ENCODE measurements at places on chromosomes 3 and 15. TPM values are rescaled to one million over a fixed set of nuclear protein-coding genes. Genes with fewer than 3 reads are reported as not detected.

GRCh38 chr3:196634829-196635228, 4.7 kb upstream of the NRROS start:
- no peaks in the 10 kb centered on the region for H3K27me3 ChIP-seq
- H3K36me3 ChIP-seq: no peaks in the 10 kb centered on the region
- no peak overlapping the region for H3K4me3 ChIP-seq
- H3K27ac ChIP-seq: no peak overlapping the region
- DNase-seq: no peak

DNA sequence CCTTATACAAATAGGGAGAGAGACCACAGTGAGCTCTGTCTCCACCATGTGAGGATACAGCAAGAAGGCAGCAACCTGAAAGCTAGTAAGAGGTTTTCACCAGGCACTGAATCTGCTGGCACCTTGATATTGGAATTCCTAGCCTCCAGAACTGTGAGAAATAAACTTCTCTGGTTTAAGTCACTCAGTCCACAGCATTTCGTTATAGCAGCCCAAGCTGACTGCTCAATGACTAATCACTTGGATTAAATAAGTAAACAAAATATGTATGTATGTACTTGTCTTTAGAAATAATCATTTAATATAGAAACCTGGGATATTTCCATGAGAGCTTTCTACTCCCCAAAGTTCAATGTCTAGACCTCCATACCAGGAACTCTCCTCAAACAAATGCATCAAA, 162.0 kb downstream of the IMPG2 start:
- H3K4me3 ChIP-seq: no peak overlapping the region
- H3K27ac ChIP-seq: no peak overlapping the region
- no peaks in the 10 kb centered on the region for H3K27me3 ChIP-seq

- peaks cover 65% of the 10 kb centered on the region for H3K4me1 ChIP-seq
- no peak overlapping the region for H3K4me3 ChIP-seq
- no peaks in the 10 kb centered on the region for H3K36me3 ChIP-seq
- peak overlapping the region; percentile 83 for H3K27ac ChIP-seq
Measured at GRCh38 chr3:14410503-14411165, 8.2 kb downstream of the SLC6A6 start.

DNA sequence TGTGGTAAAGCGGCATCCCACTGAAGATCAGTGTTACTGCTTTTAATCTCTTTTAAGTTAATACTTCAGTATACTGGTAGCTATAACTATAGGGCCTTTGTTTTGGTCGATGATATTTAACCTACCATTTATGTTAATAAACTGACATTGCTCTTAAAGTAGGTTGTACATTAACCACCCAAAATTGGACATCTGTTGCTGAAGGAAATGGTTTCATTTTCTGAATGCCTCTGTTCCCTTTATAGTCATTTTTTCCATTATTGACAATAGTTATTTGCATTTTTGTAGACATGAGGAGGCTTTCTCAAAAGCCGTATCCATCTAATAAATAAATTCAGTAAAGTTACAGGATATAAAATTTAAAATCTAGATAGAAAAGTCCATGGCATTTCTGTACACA, 252.4 kb upstream of the UBE2E1 start:
- H3K4me1 ChIP-seq: no peaks in the 10 kb centered on the region
- no peak overlapping the region for H3K27ac ChIP-seq
- no peak overlapping the region for H3K4me3 ChIP-seq
- H3K36me3 ChIP-seq: no peaks in the 10 kb centered on the region
- no peaks in the 10 kb centered on the region for H3K27me3 ChIP-seq

DNA sequence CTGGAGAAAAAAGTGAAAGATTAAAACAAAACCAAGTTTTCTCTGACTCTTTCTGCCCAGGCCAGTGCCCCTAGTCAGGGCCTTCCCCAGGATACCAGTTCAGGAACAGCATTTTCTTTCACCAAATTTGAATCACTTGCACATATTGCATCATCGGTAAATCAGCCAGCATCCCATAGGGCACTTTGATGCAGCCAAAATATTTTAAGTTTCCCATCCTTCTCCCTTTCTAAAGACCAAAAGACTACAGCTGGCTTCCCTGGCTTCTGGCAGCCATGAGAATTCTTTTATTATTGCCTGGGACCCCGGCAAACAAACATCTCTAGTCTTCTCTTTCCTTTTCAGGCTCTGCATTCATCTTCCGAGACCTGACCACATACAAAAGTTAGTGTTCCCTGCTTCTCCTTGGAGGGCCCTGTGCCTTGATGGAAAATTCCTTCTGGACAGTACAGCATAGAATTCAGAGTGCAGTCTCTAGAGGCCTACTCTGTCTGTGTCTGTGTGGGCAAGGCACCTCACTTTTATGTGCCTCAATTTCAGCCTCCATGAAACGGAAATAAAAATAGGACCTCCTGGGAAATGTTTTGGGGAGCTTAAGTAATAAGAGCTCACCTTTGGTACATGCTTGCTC, 348.0 kb downstream of the VPS13C start:
- no peaks in the 10 kb centered on the region for H3K27me3 ChIP-seq
- peaks cover 7% of the 10 kb centered on the region for H3K4me1 ChIP-seq
- H3K4me3 ChIP-seq: no peak overlapping the region
- H3K27ac ChIP-seq: no peak overlapping the region

- DNase-seq: peak; percentile 100
- no peaks in the 10 kb centered on the region for H3K36me3 ChIP-seq
- H3K4me3 ChIP-seq: peak within 1 kb of the TSS; percentile 84
Measured at GRCh38 chr3:195442573-195443390, at the start of gene ACAP2. ACAP2 (minus strand) TSS chr3:195443020; CDS start chr3:195442847, 173 bp downstream.

GRCh38 chr3:137296116-137296515, 338.3 kb downstream of the IL20RB start:
- H3K4me3 ChIP-seq: no peak overlapping the region
- DNase-seq: no peak
- no peaks in the 10 kb centered on the region for H3K4me1 ChIP-seq
- H3K27ac ChIP-seq: no peak overlapping the region
- no peaks in the 10 kb centered on the region for H3K27me3 ChIP-seq
- H3K36me3 ChIP-seq: no peaks in the 10 kb centered on the region

DNA sequence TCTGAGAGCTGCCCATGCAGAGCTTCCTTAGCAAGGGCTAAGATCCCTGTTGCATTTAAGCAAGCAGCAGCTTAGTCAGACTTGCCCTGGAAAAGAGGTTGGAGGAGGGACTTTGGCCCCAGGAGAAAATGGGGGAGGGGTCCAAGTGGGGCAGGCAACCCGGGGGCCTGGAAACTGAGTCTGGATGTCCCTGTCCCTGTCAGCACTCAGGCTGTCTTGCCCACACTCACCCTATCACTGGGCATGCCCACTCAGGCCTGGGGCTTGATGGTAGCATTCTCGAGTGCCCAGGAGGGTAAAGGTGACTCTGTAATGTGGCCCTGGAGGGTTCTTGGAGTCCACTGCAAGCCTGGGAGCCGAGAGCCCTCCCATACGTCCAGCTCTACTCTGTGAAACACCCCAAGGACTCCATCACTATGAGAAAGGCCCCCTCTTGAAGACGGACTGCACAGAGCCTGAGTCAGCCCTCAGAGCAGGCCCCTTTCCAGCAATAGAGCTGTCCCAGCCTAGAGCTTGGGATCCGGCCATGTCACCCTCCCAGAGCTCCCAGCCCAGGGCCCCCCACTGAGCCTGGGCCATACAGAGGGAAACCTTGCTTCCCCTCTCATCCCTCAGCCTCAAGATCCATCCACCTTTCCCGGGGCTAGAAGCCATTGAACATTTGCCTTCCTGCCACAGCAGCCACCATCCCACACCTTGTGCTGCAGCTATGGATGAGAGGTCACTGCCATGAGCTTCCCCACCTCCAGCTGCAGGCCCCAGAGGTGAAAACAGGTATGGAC, 13.4 kb downstream of the MYL3 start:
- no peaks in the 10 kb centered on the region for H3K27me3 ChIP-seq
- no peak overlapping the region for H3K27ac ChIP-seq
- H3K4me1 ChIP-seq: peaks cover 6% of the 10 kb centered on the region
- no peak overlapping the region for H3K4me3 ChIP-seq
- no peaks in the 10 kb centered on the region for H3K36me3 ChIP-seq

DNA sequence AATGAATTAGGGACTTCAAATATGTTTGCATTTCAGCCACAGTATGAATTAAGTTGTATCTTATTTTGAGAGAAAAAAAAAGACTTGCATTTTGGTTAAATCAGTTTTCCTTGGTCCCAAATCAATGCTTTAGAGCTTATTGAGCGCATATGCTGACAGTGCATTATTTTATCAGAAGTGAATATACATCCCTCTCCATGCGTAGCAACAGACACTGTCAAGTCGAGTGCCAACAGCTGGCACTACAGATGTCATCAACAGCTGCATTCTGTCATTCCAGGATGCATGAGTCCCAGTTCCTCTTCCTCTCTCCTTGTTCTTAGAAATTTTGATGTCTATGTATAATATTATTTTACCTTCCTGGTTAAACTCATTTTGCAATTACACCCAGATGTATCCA, 156.1 kb upstream of the FOXB1 start:
- no peaks in the 10 kb centered on the region for H3K4me1 ChIP-seq
- no peak overlapping the region for H3K4me3 ChIP-seq
- no peak for DNase-seq
- no peaks in the 10 kb centered on the region for H3K36me3 ChIP-seq

DNA sequence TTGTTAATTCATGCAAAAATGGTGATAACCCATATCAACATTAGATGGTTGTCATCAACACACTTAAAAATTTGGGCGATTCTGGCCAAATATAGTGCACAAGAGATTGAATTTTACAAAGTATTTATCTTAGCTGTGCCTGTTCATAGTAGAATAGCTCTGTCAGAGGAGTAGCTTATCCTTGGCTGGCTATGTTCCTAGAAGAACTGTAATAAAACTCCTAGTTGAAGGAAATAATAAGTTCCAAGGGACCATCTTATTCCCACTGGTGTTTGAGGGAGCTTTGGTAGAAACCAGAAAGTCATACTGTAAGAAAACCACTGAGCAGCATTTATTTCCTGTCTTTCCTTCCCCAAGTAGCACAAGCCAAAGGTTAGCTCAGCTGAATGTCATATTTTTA, 201.8 kb downstream of the GRM7 start:
- H3K27ac ChIP-seq: no peak overlapping the region
- no peaks in the 10 kb centered on the region for H3K27me3 ChIP-seq
- DNase-seq: no peak
- H3K4me3 ChIP-seq: no peak overlapping the region

DNA sequence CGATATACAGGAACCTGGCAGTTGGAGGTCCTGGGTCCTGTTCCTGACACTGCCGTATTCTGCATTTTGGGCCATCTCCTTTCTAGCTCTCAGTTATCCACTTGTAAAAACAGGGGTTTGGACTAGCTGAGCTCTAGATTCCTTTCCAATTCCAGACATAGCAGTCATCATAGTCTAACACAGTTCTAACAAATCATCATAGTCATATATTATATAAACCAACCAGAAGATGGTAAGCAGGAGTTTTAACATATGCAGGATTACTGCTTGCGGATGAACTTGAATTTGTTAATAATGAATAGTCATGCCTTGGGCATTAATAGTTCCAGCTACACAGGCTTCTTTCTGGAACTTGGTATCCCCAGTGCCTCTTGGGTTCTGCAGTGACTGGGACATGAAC, 26.6 kb downstream of the MASP1 start:
- no peaks in the 10 kb centered on the region for H3K36me3 ChIP-seq
- H3K27ac ChIP-seq: no peak overlapping the region
- H3K27me3 ChIP-seq: no peaks in the 10 kb centered on the region

DNA sequence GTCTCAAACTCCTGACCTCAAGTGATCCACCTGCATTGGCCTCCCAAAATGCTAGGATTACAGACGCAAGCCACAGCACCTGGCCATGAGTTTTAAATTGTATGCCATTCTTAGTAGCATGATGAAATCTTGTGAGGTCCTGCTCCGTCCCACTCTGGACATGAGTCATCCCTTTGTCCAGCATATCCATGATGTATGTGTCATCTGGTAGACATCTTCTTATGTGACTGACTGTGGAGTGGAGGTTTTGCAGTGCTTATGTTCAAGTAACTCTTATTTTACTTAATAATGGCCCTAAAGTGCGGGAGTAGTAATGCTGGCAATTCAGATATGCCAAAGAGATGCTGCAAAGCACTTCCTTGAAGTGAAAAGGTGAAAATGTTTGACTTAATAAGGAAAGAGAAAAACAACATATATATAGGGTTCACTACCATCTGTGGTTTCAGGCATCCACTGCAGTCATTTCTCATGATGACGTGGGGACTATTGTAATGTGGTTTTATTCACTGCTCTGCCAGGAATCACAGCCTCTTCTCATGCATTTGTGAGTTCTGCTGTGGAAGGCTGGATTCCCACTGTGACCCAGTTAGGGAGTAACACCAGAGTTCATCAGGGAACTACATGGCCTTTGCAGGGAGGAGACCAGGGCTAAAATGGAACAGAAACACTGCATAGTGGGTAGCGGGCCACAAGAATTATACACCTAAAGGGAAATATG, 204.6 kb upstream of the STRIT1 start:
- H3K36me3 ChIP-seq: no peaks in the 10 kb centered on the region
- DNase-seq: no peak
- no peaks in the 10 kb centered on the region for H3K27me3 ChIP-seq
- no peak overlapping the region for H3K4me3 ChIP-seq
- no peaks in the 10 kb centered on the region for H3K4me1 ChIP-seq
- H3K27ac ChIP-seq: no peak overlapping the region

DNA sequence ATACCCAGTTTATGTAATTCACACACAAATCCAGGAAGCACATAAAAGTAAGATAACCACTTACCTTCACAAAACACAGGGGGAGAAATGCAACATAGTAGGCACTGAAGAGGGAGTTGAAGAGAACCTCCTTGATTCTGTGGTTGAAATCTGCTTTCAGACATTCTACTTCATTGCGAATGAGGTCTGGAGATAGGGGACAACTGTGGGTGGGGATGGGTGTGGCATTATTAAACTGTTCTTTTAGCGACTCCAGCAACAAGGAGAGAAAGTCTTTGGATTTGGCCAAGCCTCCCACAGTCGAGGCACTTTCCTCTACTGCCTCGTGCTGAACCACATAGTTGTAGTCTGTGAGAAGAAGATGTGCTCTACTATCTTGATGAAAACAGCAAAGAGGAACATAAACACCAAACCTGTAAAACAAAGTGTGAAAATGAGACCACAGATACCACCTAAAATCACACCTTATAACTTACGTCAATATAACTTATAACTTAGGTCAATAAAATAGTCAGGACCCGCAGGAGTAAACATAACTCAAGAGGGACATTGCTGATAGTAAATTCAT, 25.6 kb downstream of the TMEM39A start:
- no peak overlapping the region for H3K27ac ChIP-seq
- DNase-seq: no peak
- no peaks in the 10 kb centered on the region for H3K4me1 ChIP-seq
- H3K4me3 ChIP-seq: no peak overlapping the region
- H3K36me3 ChIP-seq: peaks cover 32% of the 10 kb centered on the region
- no peaks in the 10 kb centered on the region for H3K27me3 ChIP-seq

ZNF621 gene
- 22.2 TPM for total RNA-seq

DISP2 gene
- 0.81 TPM for total RNA-seq

FAH gene
- total RNA-seq: 30.2 TPM

CDHR4 gene
- total RNA-seq: not detected

SNX22 gene
- total RNA-seq: 132 TPM

MAP1A gene
- 13.0 TPM for total RNA-seq

TGM4 gene
- total RNA-seq: 0.13 TPM

STRIT1 gene
- not detected for total RNA-seq

DLEC1 gene
- total RNA-seq: 1.5 TPM

STAB1 gene
- 31.8 TPM for total RNA-seq

NGRN gene
- 159 TPM for total RNA-seq

OXSM gene
- total RNA-seq: 14.0 TPM

CEP63 gene
- total RNA-seq: 21.3 TPM

CPNE9 gene
- not detected for total RNA-seq

ARRDC4 gene
- 41.7 TPM for total RNA-seq

Data from thyroid gland (tissue), 4 donors.